ENCODE measurements at places on chromosomes 5 and 9.

- no peak for DNase-seq
Observed at GRCh38 chr5:133357758-133358157, 254.6 kb downstream of the FSTL4 start.

GRCh38 chr5:61647672-61648071 lies 315.6 kb downstream of the ZSWIM6 start:
- no peak for DNase-seq

DNA sequence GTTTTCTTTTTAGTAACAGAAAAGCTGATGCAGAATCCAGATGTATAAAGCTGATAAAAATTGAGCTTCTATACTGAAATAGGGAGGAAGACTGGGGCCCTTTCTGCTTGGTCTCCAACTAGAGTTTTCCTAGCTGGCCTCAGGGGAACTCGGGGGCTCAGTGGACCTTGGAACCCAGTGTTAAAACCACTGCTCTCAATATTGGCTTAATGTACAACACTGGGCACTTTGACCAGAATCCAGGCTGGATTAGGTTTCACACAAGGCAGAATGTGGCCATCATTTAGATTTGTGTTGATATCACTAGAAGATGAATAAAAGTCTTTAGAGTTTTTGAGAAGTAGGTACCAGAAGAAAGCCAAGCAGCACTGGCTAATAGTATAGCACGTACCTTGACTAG lies 114.7 kb downstream of the GDNF start:
- no peak for DNase-seq

DNA sequence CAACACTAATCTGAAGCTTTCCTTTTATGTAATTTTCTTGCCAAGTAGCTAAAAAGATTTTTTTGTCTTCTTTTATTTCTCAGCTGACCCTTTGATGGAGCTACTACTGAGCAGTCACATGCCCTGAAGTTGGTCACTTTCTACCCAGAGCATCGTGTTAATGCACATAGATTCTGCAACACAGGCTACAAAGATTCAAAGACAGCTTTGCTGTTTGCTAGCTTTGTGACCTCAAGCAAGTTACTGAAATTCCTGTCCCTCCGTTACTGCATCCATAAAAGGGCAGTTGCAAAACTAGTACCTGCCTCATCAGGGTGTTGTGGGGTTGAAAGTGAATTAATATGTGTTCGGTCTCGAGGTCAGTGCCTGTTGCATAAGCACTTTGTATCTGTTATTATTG lies 179.9 kb downstream of the GAS1 start:
- no peak for DNase-seq

GRCh38 chr5:122391621-122392020 lies 79.6 kb downstream of the SNCAIP start:
- DNase-seq = no peak

DNA sequence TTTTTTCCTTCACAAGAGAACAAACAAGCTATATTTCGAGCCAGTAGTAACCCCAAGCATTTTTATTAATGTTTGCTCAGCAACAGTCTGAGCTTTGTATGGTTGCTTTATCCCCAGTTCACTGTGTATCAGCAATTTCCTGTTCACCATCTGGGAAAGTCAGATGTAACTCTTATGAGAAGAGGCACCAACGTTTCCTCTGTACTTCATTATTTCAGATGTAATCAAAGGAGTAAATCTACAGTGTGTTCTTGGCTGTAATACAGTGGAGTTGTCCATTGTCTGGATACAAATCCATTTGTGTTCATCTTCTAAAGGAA lies 340.2 kb downstream of the ARRDC3 start:
- DNase-seq = no peak

DNA sequence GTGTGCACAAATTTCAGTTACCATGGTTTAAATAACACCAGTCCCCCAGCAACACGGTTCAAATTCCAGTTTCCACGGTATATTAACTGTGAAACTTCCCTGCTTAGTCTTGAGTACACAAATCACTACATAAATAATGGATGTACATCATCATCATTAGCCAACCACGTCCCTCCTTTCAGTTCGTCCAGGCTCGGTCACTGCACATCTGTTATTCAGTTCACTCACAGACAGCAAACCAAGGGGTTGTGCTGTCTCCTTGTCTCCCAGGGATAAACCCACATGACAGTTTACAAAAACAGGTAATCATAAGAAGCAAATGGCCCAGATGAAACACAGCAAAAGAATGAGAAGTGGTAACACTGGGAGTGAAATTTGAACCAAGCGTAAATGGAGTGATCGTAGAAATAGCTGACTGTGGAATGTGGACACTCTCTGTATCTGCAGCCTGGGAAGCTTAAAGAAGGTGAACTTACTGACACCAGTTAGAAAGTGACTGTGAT lies 61.0 kb upstream of the RAD23B start:
- DNase-seq = no peak

- DNase-seq = no peak
Observed at GRCh38 chr9:134028076-134028475, 2.8 kb downstream of the BRD3OS start.

DNA sequence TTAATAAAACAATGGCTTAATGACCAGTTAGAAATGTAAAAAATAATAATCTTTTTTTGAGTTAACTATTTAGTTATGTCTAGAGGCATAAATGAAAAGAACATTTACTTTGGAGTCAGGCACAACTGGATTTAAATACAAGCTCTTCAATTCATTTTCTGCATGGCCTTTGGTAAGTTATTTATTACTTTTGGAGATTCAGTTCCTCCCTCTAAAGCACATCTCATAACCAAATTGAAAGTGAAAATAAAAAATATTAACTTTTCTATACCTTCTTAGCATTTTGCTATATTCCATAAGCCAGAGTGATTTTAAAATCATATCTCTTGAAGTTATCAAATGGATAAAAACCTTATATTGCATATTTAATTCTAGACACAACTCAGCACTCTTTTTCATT lies 434.9 kb upstream of the SMARCA2 start:
- no peak for DNase-seq

- no peak for DNase-seq
Observed at GRCh38 chr5:57366744-57367143, 115.9 kb downstream of the ACTBL2 start.

- DNase-seq = no peak
Observed at GRCh38 chr9:115531410-115532125, 413.6 kb upstream of the TNC start.

GRCh38 chr5:139569270-139569955 lies 8.3 kb downstream of the UBE2D2 start:
- no peak for DNase-seq

- DNase-seq = no peak
Observed at GRCh38 chr9:133115604-133116345, 5.3 kb downstream of the RALGDS start.

GRCh38 chr9:81289622-81290021 lies 399.7 kb downstream of the TLE1 start:
- no peak for DNase-seq

GRCh38 chr5:77180167-77181081 lies 30.1 kb upstream of the PDE8B start:
- no peak for DNase-seq

- no peak for DNase-seq
Observed at GRCh38 chr9:86636519-86636918, 282.3 kb upstream of the TUT7 start.
